Mesenteric fat pad (tissue), 1 donor: ENCODE measurements at places on chromosomes 1 and 21.

DNA sequence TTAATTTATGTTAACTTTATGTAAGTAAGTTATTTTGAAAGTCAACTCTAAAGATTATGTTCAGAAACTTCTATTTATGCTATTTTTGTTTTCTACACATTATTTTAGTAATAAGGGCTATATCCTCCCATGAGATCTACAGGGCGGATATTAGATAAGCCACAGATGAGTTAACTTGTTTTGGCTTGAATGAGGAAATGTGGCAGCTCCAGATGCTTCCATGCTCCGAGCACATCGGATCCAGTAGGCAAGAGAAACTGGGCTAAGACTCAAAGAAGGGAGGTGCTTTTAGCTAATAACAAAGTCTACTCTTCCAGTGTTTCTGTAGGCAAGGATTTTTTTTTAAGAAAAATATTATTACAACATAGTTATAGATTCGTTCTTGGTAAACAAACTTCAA, 20.0 kb upstream of the LAMC1 start:
- DNase-seq = no peak

DNA sequence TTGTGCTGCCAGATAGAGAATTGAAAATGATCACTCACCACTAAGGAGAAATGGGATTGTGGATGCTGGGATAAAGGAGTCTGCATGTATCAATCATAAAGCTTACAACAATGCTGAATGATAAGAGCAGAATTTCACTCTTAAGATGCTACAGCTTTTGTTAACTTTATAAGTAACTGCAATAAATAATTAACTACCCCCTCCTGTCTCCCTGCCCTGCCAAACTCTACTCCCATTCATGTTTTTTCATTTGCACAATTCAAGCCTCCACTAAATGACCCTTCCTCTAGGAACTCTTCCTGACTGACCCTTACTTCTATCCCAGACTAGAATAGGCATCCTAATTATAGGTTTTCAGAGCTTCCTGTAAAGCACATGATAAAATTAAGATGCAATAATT, 14.9 kb downstream of the MTF1 start:
- DNase-seq = no peak

DNA sequence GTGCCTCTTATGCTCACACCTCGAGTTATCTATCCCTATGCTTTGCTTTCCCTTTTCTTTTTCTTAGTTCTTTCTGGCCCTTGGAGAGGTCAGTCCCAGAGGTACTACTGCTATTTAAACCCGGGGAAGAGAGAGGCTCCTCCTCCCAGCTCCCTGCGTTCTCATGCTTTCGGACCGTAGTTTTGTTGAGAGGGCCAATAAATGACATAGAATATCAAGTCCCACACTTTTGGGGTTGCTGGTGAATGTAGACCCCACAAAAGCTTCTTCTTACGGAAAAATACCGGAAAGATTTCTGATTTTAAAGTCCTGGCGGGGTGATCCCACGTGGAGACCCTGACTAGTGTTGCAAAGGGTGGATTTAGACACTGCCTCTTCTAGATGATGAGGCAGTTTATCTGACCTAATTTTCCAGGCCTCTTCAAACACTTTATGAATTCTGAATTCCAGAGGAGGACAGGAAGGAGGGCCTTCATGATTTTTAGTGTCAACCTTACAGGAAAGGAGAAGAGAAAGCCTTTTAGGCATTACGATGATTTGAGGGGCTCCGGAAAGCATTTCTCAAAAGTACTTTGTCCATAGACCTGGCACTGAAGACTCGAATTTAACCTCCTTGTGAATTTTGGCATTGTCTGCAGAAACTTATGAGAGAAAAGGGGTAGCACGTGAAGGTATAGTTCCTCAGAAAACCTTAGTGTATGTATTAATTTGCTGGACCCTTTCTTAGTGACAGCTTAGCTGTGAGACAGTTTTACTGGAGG, 694 bp downstream of the TMEM167B start:
- no peak for DNase-seq

GRCh38 chr1:98884864-98885263, 119.8 kb downstream of the PLPPR5 start:
- no peak for DNase-seq

DNA sequence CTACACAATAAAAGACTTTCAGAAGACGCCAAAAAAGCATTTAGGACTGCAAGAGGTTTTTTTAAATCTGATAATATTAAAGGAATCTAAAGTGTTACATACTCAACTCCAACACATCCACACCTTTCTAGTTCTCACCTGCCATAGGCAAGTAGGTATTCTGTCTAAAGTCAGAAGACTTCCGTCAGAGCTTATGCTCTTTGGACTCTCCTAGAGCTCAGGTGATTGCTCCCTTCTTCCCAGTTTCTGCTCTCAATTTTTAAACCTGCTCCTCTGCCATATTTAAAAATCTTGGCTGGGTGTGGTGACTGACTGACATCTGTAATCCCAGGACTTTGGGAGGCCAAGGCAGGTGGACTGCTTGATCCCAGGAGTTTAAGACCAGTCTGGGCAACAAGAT, 16.6 kb downstream of the EVI5 start:
- DNase-seq = no peak

DNA sequence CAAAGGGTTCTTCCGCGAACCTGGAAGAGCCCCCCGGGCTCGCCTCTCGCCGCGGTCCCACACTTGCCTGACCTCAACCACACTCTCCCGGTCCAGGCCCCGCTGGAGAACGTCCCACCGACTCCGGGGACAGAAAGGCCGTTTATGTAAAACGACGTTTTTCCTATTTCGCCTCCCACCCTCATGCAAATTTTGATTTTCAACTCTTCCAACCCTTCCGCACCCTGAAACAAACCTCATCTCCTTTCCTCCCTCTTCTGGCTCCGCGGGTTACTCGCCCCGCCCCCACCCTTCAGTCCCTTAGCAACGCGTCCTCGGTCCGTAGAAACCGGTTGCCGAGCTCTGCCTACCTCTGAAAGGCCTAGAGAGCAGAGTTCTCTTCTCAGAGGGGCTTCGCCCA, at the start of gene C1orf141:
Gene C1orf141, minus strand, starts transcription at position 276 of the 400 bp plus-strand sequence. CDS start 7,730 bp downstream, outside the sequence.
- DNase-seq = no peak

- no peak for DNase-seq
Measured at GRCh38 chr1:81695741-81696140, 105.0 kb upstream of the ADGRL2 start.

- DNase-seq = no peak
Measured at GRCh38 chr1:222243902-222244301, 304.0 kb downstream of the HHIPL2 start.
